NCI-H146 (cell line): ENCODE measurements at places on chromosomes 13 and 19.

DNA sequence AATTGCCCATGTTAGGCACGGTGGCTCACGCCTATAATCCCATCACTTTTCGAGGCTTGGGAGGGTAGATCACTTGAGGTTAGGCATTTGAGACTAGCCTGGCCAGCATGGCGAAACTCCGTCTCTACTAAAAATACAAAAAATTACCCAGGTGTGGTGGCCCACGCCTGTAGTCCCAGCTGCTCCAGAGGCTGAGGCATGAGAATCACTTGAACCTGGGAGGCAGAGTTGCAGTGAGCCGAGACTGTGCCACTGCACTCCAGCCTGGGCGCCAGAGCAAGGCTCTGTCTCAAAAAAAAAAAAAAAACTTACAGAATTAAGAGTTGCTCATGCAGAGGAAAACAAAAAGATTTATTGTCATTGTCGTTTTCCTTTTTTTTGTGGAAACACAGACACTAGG, 3.4 kb upstream of the PSMC4 start:
- no peak for DNase-seq

- DNase-seq, result no peak
These were observed 5.4 kb upstream of the ZSCAN5A start for GRCh38 chr19:56319991-56320390.

GRCh38 chr19:33344573-33344925, 29.0 kb upstream of the CEBPG start:
- DNase-seq, result no peak

GRCh38 chr13:46202188-46202795, 9.4 kb upstream of the LRRC63 start:
- DNase-seq, result no peak

- peak; percentile 19 for DNase-seq
These were observed 75.3 kb downstream of the CACNA1A start for GRCh38 chr19:13430790-13431582.
